ENCODE measurements at places on chromosomes 1 and 21. TPM values are rescaled to one million over a fixed set of nuclear protein-coding genes. Genes with fewer than 3 reads are reported as not detected.

ZNF593OS gene
- not detected for total RNA-seq

GRCh38 chr1:94542088-94542870, 720 bp upstream of the F3 start:
- peak overlapping the region; percentile 89 for H3K27ac ChIP-seq
- H3K4me3 ChIP-seq = peak overlapping the region; percentile 96
- no peaks in the 10 kb centered on the region for H3K4me1 ChIP-seq
- no peaks in the 10 kb centered on the region for H3K27me3 ChIP-seq

- H3K27ac ChIP-seq = no peak overlapping the region
- no peak overlapping the region for H3K4me3 ChIP-seq
- no peaks in the 10 kb centered on the region for H3K27me3 ChIP-seq
- no peak for DNase-seq
- no peaks in the 10 kb centered on the region for H3K4me1 ChIP-seq
Measured at GRCh38 chr1:198858033-198858432, 219.2 kb downstream of the PTPRC start.

CD1E gene
- not detected for total RNA-seq

EGLN1 gene
- 36.6 TPM for total RNA-seq

DNA sequence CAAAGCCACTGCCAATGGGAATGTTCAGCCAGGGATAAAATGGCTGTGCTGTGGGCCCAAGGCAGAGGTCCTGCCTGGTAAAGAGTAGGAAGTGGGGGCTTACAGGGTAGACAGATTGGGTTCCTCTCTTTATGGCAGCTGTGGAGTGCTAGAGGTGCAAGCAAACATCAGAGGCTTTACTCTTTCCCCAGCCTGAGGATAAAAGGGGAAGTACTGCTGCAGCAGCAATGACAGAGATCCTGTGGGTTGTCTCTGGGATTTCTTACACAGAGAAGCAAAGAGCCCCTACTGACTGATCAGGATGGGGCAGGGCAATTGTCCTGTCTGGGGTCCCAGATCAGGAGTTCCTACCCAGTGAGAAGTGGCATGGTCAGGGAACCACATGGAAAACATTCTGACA, 54.2 kb downstream of the DRAM2 start:
- no peaks in the 10 kb centered on the region for H3K36me3 ChIP-seq
- no peaks in the 10 kb centered on the region for H3K4me1 ChIP-seq
- no peak overlapping the region for H3K27ac ChIP-seq
- H3K4me3 ChIP-seq = no peak overlapping the region

DNA sequence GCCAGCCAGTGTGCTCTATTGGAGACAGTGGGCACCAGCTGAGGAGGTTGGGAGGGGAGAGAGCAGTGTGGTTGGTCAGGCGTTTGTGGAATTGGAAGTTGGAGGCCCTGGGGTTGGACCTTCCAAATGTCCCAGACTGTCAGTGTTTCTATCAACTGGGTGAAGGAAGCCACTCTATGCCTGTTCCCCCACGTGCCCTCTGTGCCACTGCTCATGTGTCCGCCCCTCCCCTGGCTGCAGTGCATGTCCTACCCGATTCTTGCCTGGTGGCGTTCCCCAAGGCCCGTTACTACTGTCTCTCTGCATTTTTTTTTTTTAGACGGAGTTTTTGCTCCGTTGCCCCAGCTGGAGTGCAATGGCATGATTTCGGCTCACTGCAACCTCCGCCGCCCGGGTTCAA, 21.1 kb downstream of the ADORA1 start:
- no peaks in the 10 kb centered on the region for H3K27me3 ChIP-seq
- H3K4me1 ChIP-seq = no peaks in the 10 kb centered on the region
- H3K27ac ChIP-seq = no peak overlapping the region
- DNase-seq = no peak

DNA sequence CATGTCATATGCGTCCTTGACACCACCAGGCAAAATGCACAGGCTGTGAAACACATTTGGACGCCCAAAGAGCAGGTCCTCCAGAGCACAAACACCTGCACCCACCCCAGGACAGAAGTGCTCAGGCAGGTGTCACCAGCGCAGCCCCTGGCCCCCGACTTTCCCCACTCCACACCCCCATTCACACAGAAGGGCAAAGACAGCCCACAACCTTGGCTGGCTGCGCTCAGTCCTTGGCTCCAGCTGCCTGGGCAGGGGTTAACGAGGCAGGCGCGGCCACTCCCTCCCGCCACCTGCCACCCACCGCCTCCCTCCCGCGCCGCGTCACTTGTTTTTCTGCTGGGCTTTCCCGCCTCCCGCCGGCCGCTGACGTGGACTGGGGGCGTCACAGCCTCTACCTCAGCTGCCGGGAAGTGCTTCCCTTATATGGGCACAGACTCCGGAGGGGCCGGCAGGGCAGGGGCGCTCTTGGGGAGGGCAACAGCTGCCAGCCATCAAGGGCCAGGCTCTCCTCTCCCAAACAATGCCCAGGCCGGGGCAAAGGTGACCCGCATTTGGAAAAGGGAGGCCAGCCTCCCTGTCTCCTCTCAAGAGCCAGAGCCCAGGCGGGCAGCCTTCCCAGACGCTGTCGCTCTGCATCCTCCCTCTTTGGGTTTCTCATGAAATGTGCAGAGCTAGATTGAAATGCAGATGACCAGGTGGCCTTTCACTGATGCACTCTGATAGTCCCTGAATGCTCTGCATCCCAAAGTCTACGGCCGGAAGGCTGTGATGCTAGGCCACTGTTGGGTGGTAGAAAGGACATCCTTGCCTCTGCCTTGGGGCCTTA, 14.8 kb upstream of the BTG2 start:
- no peaks in the 10 kb centered on the region for H3K36me3 ChIP-seq
- H3K4me1 ChIP-seq = peaks cover 49% of the 10 kb centered on the region
- peak; percentile 98 for DNase-seq

DNA sequence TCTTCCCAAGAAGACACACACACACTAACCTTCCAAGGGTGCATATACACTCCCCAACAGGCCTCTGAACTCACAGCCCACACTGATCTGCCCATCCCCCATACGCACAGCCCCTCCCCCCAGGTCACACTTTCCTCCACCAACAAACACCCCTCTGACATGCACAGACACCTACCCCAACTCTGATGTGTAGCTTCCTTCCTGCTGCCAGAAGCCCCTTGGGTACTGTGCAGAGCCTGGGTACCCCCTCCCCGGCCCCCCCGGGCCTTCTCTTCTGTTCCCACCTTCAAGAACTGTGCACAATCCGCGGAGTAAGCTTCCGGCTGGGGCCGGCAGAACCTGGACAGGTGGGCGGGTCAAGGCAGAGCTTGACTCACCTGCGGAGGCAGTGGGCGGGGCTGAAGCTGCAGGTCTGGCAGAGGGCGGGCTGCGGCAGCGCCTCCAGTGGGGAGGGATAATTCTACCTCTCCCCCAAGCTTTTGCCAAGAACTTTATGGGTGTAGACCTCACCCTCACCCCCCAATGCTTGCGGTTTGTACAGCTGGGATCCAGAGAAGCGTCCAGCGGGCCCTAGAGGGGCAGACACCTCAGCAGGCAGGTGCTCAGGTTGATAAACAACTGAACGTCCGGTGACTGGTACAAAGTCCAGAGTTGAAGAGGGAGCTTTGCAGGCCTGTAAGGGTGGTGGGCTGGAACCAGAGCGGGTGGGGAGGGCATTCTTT, at the start of gene C1orf210:
Gene C1orf210, minus strand, starts transcription at position 313 of the 722 bp plus-strand sequence. CDS start 2,311 bp downstream, outside the sequence.
- H3K36me3 ChIP-seq = no peaks in the 10 kb centered on the region
- peak within 1 kb of the TSS; percentile 85 for H3K27ac ChIP-seq
- no peaks in the 10 kb centered on the region for H3K4me1 ChIP-seq
- peak within 1 kb of the TSS; percentile 36 for H3K4me3 ChIP-seq
- peak; percentile 95 for DNase-seq

DNA sequence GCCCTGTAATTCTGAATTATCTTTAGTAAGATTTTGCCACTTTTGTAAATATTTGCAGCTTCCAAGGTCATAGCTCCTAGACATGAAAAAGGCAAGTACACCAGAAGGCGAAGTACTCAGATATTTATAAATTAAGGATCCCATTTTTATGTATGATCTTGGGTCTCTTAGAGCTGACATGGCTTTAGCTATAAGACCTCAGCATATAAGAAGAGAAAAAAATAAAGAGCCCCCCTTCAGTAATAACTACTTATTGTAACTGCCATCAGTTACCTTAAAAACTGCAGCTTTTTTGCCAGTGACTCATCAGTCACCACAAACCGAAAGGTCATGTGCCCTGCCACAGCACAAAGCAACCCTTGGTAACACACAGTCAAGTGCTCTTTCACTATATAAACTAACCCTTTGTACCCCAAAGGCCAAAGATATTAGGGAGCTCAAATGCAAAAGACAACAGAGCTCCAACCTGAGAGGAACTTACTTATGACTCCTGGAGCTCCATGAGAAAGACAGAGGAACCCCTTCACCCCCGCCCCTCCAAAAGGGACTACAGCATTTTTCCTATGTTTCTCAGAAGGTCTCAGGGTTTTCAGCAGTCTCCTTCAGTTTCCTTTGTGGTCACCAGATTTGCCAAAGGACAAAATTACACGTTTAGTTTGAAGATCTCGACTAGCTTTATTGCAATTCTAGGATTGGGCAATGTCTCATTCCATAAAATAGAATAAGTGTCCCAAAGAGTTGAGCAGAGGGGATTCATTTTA, 219.8 kb upstream of the DUSP10 start:
- no peak overlapping the region for H3K4me3 ChIP-seq
- no peaks in the 10 kb centered on the region for H3K4me1 ChIP-seq
- no peak for DNase-seq
- no peak overlapping the region for H3K27ac ChIP-seq
- no peaks in the 10 kb centered on the region for H3K27me3 ChIP-seq

LAD1 gene
- 280 TPM for total RNA-seq

FCRL3 gene
- 0.49 TPM for total RNA-seq

DNA sequence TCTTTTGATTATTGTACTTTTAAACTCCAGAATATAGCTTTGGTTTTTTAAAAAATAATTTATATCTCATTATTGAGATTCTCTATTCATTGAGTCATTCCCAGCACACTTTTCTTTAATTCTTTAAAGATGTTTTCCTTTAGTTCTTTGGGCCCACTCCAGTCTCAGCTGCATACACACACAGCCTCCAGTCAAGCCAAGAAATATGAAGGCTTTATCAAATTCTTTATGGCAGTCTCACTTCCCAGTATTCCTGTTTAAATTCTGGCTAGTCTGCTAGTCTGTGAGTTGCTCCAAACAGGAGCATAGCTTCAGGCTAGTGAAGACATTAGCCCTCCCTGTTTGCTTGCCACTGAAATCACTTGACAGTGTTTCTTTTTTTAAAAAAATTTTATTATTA, 61.2 kb downstream of the CRP start:
- H3K27me3 ChIP-seq = no peaks in the 10 kb centered on the region
- no peak for DNase-seq
- no peaks in the 10 kb centered on the region for H3K36me3 ChIP-seq
- H3K4me3 ChIP-seq = no peak overlapping the region

TMPRSS15 gene
- total RNA-seq = not detected

DNA sequence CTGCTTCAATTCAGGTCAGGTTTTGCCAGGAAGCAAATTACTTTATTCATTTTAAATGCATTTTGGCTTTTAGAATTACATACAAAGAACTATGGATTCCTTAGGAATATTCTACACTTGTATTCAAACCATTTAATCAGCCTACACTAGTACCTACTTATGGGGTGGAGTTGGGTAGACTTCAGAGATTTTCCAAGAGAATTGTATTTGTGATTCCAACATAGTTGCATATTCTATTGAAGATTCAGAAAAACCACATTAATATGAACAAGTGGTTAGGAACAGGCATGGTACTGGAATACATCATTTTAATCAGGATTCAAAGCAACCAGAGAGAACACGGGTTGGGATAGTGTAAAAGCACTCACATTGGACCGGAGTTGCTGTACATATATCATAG, 33.4 kb downstream of the LUZP1 start:
- H3K27ac ChIP-seq = no peak overlapping the region
- H3K36me3 ChIP-seq = no peaks in the 10 kb centered on the region
- H3K27me3 ChIP-seq = no peaks in the 10 kb centered on the region
- DNase-seq = no peak

GRCh38 chr1:75265792-75266191, 131.6 kb downstream of the LHX8 start:
- no peak for DNase-seq
- no peaks in the 10 kb centered on the region for H3K27me3 ChIP-seq
- H3K27ac ChIP-seq = no peak overlapping the region
- no peaks in the 10 kb centered on the region for H3K36me3 ChIP-seq
- H3K4me1 ChIP-seq = no peaks in the 10 kb centered on the region

DNA sequence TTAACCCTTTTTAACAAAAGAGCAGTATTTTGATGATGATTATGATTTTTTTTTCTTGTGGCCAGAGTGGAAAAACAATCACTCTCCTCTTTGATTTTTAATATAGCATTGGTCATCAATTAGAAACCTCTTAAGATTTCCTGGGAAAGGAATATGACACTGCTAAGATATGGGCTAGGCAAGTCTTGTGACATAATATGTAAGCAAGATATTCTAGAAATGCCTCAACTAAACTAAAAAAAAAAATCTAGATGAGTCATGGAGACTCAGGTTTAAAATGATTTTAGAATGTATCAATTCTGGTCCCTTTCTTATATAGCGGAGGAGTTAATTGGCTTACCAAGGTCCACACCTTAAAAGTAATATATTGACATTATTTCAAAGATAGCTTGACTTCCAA, 60.3 kb upstream of the JUN start:
- no peak overlapping the region for H3K4me3 ChIP-seq
- H3K27ac ChIP-seq = no peak overlapping the region
- H3K4me1 ChIP-seq = peaks cover 6% of the 10 kb centered on the region
- DNase-seq = no peak
- H3K36me3 ChIP-seq = no peaks in the 10 kb centered on the region

IGSF3 gene
- 21.4 TPM for total RNA-seq

- H3K27ac ChIP-seq = peak overlapping the region; percentile 84
- peak overlapping the region; percentile 81 for H3K4me3 ChIP-seq
- peak; percentile 47 for DNase-seq
- H3K4me1 ChIP-seq = peaks cover 5% of the 10 kb centered on the region
- no peaks in the 10 kb centered on the region for H3K36me3 ChIP-seq
Measured at GRCh38 chr1:62687421-62687902, 724 bp downstream of the DOCK7 start.

DNA sequence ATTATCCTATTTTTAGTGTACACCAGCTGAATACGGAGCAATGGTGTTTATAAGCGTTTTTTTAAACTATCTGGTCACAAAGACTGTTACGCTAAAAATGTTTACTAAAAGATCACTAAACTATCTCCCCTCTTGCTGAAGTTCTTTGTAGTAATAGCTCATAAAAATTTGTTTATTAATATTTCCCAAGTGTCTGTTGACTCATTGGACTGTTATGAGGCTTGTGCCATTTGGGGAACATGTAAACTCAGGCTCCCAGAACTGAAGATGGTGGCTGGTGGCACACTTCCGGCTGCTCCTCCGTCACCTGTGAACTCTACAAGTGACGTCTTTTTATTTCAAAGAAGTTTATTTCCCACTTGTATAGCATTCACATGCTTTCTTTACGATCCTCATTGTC, 46.3 kb downstream of the AIDA start:
- no peak overlapping the region for H3K4me3 ChIP-seq
- H3K27ac ChIP-seq = no peak overlapping the region
- H3K4me1 ChIP-seq = no peaks in the 10 kb centered on the region
- no peaks in the 10 kb centered on the region for H3K27me3 ChIP-seq
- DNase-seq = no peak
- peaks cover 13% of the 10 kb centered on the region for H3K36me3 ChIP-seq
